Activated CD4-positive, alpha-beta T cell treated with anti-CD3 and anti-CD28 coated beads, Interleukin-10, Interleukin-2, amounts not matched to agents 100 ng/mL and 50 ng/mL, durations not matched to agents 16 hours and 8 hours (primary cell): ENCODE measurements at places on chromosomes 12 and 14.
A peak's percentile ranks its signal among the peaks of the same experiment; 100 is the strongest.

DNA sequence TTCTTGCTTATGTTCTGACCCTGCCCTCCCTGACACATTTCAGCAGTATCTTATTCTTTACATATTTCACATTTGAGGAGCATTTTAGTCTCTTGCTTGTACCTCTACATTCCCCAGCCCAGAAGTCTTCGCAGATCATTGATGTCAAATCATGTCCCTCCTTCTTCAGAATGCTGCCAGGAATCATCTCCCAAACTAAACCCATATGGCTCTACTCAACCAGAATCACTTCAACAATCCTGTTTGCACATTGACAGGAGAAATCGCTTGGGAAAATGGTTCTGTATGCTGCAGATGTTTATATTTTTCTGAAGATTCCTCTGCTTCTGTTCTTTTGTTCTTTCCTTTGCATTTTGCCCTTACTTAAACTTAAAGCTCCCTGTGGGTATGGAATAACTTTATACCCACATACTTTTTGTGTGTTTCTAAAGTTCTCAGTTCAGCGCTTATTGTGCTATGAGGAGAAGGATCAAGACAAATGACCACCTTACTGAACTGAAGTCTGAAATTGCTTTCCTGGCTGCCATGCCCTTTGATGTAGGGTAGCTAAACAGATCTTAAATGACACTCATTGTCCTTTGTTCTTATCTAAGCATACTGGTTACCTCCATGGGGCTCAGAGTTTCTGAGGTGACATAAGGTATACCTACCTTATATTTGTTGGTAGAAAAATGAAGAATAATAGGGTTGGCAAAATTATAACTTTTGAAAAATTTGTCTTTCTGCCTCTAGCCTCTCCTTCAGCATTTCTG, 134.6 kb downstream of the SLC25A21 start:
- DNase-seq, result no peak

DNA sequence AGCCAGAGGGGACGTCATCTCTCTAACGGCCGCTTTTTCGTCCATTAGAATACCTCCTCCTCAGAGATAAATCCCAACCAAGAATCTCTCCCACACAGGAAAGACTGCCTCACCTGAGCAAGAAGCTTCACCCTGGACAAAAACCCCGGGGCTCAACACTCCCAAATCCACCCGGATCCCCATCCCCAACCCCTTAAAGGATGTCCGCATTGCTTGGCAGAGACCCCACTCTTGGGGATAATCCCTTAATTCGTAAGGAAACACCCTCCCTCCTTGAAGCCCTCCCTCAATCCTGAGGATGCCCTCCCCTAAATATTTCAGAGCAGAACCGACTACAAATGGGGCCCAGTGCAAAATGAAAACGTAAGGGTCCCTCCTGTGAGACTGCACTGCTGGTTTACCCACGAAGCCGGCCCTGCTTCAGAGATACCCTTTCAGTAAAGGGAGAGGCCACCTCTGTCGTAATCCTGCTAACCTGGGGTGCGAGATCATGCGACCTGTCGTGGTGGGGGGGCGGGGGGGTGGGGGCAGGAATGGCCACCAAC, 655 bp upstream of the DYNLL1 start:
- DNase-seq, result no peak

- DNase-seq, result peak; percentile 80
Measured at GRCh38 chr14:75132382-75133086, 5.7 kb upstream of the NEK9 start.

DNA sequence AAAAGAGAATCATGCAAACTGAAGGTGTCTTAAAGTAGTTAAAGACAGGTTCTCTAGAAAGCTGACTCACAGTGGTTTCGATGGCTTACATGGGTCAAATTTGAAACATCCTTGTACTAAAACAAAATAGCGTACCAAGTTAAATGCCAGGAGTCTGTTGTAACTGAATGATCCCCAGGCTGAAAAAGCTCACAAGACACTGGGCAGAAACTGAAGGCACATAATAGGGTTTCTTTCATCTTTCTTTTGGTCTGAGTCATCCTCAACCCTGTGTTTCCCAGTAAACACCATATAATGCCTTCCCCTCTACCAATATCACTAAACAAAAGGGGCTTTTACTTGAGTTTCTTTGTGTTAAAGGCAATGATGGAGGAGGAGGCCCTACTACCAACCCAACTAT, 12.8 kb downstream of the ZFYVE1 start:
- DNase-seq, result peak; percentile 84

GRCh38 chr14:80602946-80603345, 338.6 kb downstream of the CEP128 start:
- DNase-seq, result no peak

GRCh38 chr12:56040963-56041551, 661 bp upstream of the RPS26 start:
- no peak for DNase-seq

- DNase-seq, result peak; percentile 28
Measured at GRCh38 chr12:45974171-45974719, 16.1 kb downstream of the SCAF11 start.

DNA sequence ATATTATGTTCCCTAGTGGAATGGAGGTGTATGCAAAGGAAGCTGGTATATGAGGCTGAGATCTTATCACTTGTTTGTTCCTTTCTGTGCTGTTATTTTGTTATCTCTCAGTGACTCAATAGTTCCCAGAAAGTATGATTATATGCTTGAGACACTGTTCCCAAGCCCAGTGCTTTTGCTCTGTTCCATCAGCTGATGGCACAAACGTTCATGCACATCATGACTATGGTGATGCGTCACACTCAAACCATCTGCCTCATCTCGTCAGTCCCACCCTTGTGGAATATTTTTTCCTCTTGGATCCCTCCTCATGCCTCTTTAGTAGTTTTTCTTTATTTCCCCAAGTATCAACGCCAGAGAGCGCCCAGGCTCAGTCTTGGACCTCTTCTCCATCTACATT, 786.9 kb downstream of the AACS start:
- DNase-seq, result no peak

DNA sequence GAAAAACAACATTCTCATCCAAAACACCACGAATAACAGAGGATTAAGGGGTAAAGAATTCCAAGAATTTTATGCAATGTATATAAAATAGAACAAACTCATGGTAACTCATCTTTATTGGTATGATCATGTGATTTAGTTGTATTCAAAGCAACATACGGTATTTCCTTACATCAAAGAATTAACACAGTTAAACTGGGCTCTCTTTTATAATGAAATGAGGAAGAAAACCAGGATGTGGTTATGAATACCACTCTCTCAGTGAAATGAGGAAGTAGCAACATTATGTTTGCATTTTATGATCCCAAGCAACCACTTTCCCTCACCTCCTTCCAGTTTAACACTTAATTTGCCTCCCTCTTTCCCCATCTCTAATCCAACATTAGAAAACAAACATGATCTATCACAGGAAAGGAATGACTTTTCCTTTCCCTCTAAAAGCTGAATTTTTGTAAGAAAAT, 22.9 kb downstream of the SPTLC2 start:
- DNase-seq, result peak; percentile 47
